A549 treated with CpdA at 1 μM for 4 hours (cell line): ENCODE measurements at places on chromosomes 6 and 20. TPM values are rescaled to one million over a fixed set of nuclear protein-coding genes. Genes with fewer than 3 reads are reported as not detected.

Gene RBL1
- total RNA-seq, result 9.7 to 12.2 TPM (median 10.1 TPM) in 5 replicates

Gene SMLR1
- not detected in 5 replicates for total RNA-seq

Gene OR2H2
- total RNA-seq, result not detected in 5 replicates

Gene OOEP
- total RNA-seq, result not detected in 5 replicates

Gene SLC26A8
- total RNA-seq, result not detected in 5 replicates

Gene ERGIC3
- 219 to 253 TPM (median 244 TPM) in 5 replicates for total RNA-seq

Gene EDN3
- total RNA-seq, result 0.03 to 0.10 TPM (median 0.08 TPM) in 3 of 5 replicates, not detected in the others

Gene HLA-DMB
- 0.96 to 2.3 TPM (median 1.8 TPM) in 5 replicates for total RNA-seq
